NT2/D1 (cell line): ENCODE measurements at places on chromosomes 2 and 18.

DNA sequence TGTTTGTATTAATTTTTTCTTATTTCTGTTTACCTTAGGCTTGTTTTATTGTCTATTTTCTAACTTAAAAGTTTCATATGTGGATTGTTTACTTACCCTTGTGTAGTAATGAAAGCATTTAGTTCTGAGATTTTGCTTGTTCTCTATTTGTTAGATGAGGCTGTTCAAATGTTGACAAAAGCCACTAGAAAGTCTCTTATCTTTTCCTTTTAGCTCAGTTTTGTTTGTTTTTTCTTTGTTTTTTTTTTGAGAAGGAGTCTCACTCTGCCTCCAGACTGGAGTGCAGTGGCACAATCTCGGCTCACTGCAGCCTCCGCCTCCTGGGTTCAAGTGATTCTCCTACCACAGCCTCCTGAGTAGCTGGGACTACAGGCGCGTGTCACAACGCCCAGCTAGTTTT is 30.9 kb downstream of the USP14 start:
- DNase-seq = no peak

DNA sequence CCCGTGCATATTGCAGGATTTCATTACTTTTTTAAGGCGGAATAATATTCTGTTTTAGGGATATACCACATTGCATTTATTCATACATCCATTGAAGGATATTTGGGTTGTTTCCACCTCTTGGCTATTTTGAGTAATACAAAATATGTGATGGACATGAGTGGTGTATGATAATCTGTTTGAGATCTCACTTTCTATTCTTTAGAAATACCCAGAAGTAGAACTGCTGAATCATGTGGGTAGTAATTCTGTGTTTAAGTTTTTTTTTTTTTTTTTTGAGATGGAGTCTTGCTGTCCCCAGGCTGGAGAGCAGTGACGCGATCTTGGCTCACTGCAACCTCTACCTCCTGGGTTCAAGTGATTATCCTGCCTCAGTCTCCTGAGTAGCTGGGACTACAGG is 201.4 kb downstream of the NYAP2 start:
- no peak for DNase-seq

DNA sequence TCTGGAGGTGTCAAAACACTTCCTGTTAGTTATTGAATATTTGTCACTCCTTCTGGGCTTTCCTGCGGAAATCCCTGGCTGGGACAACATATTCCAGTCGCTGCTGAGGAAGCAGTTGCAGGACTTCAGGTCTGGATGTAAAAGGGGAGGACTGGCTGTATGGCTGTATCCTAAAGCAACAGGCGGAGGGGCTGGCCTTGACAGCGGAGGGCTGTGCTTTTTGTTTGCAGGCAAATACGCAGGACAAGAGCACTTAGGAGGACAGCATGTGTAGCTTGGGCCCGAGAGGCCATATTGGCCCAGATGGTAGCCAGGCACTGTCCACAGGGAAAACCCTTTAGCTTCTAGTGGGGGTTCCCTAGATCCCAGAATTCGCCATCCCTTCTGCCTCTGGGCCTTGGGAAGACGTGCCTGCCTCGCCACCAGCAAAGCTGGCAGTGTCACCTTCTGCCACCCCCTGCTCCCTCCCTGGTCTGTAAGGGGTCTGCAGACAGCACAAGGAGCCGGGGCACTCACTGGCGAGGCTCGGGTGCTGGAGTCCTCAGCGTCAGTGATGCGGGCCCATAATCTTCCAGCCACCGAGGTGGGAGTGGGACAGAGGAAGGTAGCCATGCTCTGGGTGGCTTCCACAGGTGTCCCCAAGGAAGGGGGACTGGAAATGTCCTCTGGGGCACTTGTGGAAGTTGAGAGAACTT is 6.7 kb downstream of the NPPC start:
- no peak for DNase-seq

- DNase-seq = no peak
Observed at GRCh38 chr2:239153806-239154591, 246.8 kb downstream of the HDAC4 start.

DNA sequence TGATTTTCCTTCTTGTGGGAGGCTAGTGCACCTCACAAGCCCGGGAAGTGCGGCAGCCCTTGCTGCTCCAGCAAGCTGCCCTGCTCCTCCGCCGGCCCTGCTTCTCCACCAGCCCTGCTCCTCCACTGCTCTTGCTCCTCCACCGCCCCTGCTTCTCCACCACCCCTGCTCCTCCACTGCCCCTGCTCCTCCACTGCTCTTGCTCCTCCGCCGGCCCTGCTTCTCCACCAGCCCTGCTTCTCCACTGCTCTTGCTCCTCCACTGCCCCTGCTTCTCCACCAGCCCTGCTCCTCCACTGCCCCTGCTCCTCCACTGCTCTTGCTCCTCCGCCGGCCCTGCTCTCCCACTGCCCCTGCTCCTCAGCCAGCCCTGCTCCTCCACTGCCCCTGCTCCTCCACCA is 95.6 kb downstream of the NDUFA10 start:
- DNase-seq = no peak

DNA sequence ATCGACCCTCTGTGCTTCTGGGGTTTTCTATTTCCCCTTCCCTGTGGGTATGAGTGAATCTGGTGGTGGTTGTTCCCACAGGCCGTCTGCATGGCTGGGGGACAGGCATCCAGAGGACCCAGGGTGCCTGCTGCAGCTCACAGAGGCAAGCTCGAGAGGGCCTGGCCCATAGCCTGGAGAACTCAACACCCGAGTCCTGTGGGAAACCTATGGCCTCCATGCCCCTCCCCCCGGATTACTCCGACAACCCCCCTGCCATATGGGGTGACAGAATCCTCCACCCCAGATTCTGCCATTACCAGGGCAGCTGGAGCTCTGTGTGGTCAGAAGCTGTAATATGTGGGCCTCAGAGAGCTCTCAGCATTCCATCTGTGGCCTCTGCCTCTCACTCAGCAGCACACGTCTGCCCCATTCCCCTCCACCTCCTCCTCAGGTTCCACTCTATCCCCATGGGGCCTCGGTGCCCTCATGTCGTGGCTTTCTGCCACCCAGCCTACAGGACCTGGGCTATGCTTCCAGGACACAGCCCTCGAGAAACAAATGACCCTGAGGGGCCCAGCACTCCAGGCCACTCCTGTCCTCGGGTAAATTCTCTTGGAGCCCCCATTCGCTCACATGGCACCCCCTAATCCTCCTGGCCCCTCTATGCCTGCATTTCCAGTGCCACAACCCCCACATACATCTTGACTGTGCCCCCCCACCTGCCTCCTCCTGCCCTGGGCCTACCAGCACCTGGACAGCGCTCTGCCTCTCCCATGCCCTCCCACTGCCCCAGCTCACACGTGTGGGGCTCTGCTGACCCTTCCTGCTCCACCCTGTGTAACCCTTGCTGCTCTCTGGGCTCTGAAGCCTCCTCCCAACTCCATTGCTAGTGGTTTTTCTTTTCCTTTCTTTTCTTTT is 3.6 kb downstream of the MZT2A start:
- no peak for DNase-seq

DNA sequence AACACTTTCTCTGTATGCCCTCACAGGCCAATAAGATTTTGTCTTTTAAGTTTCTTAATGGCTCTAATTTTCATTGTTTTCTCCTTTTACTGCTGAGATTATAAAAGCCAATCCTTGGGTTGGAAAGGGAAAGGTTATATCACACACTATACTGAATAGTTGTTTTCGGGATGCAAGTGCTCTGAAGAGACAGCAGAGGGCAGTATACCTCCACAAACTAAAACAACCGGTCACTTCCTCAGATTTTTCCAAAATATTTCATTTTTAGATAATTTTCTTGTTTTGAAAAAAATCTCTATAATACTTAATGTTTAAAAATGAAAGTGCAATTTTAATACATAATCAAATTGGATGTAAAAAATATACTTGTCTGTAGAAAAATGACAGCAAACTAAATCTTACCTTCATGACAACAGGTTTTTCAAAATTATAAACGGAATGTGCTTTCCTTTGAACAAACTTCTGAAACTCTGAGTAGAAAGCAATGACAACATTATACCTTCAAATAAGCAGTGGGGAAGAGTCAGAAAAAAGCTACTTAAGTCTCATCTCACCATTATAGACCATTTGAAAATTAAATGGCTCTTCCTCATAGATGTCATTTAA is 82.7 kb downstream of the ORC4 start:
- no peak for DNase-seq

DNA sequence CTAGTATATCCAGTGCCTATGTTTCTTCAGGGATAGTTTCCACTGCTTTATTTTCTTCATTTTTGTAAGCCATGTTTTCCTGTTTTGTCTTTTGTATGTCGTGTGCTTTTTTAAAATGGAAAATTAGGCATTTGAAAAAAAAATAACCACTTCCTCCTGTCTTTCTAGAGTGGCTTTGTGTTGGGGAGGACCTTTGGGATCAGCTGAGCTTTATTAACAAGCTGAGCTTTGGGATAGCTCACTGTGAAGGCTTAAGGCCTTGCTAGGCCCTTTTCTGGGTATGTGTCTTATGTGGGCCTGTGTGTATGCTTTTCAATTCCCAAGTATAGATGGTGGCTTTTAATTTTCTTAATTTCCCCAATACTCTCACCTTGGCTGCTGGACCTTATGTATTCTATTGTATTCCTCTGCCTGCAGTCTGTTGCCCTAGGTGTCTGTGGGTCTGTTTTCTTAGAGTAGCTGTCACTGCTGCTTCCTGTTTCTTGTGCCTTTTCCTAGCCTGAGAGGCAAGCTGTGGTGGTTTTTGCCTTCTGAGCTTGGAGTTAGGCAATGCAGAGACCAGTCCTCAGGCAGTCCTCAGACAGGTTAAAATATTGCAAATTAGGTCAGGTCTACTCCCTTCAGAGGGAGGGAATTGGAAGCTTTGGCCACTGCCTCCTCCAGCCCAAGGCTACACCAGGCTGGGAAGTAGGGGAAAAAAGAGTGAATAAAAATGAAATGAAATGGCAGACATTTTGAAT is 134.7 kb downstream of the LDLRAD4 start:
- DNase-seq = no peak

GRCh38 chr2:170514140-170514539 is 201.0 kb upstream of the SP5 start:
- no peak for DNase-seq

DNA sequence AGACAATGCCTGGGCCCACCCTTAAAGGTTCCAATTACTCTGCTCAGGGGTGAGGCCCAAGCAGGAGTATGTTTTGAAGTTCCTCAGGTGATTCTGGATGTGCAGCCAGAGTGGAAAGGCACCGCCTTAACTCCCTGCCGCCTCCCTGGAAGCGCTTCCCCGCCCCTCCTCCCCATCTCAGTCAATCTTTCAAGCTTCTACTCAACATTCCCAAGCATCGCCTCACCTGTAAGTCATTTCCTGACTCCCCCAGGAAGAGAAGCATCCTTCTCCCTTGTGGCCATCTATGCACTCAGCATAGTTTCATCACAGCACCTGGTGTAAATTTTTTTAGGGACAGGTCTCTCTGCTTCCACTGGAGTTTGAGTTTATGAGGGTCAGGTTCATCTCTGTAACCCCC is 67.5 kb downstream of the MYL12B start:
- DNase-seq = no peak

- no peak for DNase-seq
Observed at GRCh38 chr2:30730736-30731647, 76.3 kb downstream of the CAPN13 start.

- DNase-seq = no peak
Observed at GRCh38 chr2:69576880-69577279, 66.7 kb downstream of the AAK1 start.

GRCh38 chr2:222754324-222754930 is 83.0 kb downstream of the MOGAT1 start:
- no peak for DNase-seq

DNA sequence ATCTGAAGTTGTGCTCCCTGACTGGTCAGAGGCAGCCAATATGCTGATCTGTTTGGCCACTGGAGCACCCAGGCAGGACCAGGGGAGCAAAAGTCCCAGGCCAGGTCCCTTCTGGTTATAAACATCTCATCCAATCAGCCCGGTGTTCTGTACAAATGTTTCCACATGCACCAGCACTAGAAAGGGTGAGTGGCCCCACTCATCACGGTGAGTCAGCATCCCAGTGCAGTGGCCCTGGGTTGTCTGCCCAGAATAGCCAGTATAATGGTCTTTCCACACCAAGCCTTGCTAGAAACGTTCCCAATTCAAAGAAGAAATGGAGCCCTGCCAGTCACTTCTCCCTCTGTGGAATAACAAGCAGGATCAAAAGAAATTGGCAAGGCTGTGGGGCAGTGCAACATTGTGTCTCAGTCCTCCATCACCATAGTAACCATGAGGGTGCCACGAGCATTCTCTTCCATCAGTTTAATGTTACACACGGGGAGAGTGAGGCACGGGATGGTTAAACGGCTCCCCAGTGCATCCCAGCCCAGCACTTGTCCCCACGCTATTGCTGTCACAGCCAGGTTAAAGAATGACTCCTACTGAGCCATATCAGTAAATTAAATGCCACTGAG is 174.9 kb downstream of the SEPTIN10 start:
- no peak for DNase-seq

DNA sequence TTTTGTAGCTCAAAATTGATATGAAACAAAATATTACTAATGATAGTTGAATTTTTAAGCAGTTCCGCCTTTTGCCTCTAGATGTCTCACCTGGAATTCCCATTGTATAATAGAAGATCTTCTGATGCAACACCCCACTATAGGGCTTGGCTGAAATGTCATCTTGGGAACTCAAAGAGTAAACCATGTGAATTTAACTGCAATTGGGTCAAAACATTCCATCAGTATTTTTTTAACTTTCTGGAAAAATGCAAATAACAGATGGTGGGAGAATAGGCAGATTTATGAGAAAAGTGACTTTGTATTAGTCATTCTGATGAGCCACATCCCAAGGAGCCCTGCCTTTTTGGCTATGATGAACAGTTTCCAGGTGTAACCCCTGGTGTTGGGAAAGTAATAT is 489.9 kb downstream of the NYAP2 start:
- peak; percentile 5 for DNase-seq

GRCh38 chr18:22173928-22174301 is 4.5 kb downstream of the GATA6 start:
- no peak for DNase-seq

- no peak for DNase-seq
Observed at GRCh38 chr2:85421260-85422071, 3.0 kb downstream of the SH2D6 start.

GRCh38 chr2:231909631-231910030 is 16.6 kb downstream of the NPPC start:
- DNase-seq = no peak

DNA sequence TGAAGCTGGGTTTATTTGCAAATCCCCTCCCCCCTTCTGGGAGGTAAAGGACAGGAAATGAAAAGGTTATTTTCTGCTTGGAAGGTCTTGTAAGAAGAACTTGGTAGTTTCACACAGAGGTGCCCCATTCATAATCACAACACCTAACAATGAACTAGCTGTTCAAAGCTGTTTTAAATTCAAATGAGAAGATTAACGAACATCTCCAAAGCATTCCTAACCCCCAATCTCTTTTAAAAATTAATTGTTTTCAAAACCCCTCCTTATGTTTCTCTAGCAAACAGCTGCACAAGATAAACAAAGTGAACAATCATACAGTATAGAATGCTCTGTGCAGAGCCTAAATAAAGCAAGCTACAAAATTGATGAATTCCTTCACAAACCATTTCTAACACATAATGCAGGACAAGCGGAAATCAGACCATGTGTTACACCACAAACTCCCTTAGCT is 271.4 kb downstream of the SATB2 start:
- DNase-seq = peak; percentile 44

- DNase-seq = no peak
Observed at GRCh38 chr2:136225950-136226835, 108.2 kb upstream of the CXCR4 start.

- no peak for DNase-seq
Observed at GRCh38 chr18:21364471-21364870, 122.4 kb downstream of the GREB1L start.

GRCh38 chr2:15798701-15799431 is 141.5 kb upstream of the MYCN start:
- DNase-seq = no peak

GRCh38 chr2:111691164-111691875 is 192.7 kb downstream of the ANAPC1 start:
- no peak for DNase-seq

- no peak for DNase-seq
Observed at GRCh38 chr18:48956356-48956755, 5.6 kb upstream of the SMAD7 start.
